ENCODE measurements at places on chromosomes 1 and 21.

DNA sequence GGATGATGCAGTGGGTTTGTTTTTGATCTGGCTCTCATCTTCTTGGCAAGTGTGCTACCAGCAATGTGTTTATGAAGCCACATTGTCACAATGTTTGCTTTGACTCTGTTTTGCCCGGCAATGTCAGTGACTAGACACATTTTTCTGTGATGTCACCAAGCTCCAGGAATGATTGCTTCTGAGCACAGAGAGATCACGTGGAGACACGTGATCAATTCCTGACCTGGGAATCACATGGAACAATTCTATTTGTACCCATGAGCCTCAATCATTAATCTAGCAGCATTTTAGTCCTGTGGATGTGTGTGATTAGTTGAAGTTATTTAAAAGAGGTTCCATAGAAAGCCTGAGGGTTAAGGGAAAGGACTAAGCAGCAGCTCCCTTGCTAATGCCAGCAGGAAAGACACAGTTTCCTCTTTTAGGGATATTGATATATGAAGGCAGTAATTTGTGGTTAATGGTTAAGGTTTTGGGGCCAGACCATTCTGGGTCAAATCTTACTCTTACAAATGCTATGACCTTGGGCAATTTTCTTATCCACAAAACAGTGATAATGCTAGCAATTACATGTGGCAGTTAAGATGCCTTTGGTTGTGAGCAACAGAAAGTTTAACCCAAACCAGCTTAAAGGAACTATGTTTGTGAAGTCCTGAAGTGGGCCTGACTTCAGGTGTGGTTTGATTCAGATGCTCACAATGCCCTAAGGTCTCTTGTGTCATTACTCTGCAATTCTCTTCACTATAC lies 59.0 kb downstream of the FASLG start:
- no peak for DNase-seq

DNA sequence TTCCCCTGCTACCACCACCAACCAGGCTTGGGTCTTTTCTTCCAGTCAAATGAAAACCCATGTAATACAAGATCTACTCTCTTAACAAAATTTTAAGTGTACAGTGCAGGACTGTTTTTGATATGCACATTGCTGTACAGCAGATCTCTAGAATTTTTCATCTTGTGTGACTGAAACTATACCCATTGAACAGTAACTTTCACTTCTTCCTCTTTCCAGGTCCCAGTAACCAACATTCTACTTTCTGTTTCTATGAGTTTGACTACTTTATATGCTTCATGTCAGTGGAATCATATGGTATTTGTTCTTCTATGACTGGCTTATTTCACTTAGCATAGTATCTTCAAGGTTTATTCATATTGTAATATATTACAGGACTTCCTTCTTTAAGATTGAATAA lies 45.3 kb upstream of the PLPPR4 start:
- DNase-seq: no peak

DNA sequence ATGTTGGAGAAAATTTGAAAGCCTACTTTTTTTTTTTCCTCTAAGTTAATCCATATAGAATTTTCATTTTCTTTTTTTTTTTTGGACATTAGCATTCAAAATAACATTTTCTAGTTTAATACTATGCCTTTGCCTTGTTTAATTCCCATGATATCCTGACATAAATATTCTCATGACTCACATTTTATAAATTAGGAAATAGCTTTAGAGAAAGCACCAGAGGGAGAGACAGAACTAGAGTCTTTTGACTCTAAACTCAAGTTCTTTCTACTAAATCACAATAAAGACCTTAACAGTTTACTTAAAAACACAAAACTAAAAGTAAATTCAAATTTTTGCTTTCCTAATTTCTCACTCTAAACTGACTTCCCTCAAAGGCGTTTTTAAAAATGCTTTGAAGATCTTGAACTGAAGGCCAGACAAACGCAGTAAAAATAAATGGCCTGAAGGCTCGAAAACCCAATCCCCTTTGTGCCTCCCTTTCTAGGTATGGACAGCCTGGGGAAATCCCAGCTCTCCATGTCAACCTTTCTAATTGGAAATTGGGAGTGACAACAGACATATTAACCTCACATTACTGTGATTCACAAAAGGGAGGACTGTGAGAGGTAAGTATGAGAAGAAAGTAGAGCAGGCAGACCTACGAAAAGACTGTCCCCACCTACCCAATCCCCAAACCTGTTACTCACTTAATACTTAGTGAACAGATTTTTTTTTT lies 104.6 kb downstream of the ENAH start:
- no peak for DNase-seq

GRCh38 chr1:169896013-169896412 lies 2.3 kb upstream of the SCYL3 start:
- no peak for DNase-seq

DNA sequence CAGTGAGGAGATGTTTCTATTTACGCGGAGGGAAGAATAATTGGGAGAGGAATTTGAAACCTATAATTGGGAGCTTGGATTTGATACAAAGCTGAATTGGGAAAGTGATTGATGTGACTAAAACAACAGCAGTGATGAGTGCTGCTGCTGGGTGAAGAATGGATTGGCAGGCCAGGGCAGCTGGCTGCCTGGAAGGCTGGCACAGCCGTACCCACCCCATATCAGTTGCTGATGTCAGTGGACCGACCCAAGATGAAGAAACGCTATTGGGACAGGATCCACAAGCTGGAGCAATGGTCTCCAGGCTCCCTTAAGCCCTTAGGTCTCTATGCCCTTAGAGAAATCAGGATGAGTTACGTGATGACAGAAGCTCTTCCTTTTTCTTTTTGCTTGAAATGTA lies 47.4 kb downstream of the GRIK1 start:
- DNase-seq: no peak

DNA sequence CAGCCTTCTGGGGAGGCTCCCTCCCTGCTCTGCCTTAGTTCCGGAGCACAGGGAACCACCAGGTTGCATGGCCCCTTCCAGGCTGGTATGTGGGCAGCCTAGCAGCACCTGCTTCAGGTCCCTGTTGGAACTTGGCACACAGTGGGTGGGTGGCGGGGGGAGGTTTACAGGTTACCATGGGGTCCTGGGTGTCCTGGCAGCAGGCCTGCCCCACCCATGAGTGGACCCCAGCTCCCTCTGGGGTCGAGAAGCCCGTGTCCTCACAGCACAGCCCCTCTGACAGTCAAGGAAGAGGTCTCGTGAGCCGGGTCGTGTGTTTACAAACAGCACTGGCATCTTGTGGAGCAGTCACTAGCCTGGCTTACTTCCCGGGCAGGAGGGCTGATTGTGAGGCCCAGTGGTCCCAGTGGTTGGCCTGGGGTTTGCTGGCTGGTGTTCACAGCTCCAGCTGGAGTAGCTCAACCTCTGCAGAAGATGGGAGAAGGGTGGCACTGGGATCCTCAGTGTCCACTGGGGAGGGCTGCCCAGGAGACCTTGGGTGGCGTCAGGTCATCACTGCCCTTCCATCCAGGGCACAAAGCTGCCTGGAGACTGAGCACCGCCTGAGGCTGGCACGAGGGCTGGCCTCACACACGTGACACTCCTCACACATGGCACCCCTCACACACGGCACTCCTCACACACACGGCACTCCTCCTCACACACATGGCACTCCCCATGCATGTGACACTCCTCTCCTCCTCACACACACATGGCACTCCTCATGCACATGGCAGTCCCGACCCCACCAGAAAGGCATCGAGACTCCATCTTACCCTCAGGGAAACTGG lies 100.9 kb downstream of the RIPK4 start:
- no peak for DNase-seq

- no peak for DNase-seq
Measured at GRCh38 chr1:170853867-170854266, 81.5 kb upstream of the MROH9 start.

DNA sequence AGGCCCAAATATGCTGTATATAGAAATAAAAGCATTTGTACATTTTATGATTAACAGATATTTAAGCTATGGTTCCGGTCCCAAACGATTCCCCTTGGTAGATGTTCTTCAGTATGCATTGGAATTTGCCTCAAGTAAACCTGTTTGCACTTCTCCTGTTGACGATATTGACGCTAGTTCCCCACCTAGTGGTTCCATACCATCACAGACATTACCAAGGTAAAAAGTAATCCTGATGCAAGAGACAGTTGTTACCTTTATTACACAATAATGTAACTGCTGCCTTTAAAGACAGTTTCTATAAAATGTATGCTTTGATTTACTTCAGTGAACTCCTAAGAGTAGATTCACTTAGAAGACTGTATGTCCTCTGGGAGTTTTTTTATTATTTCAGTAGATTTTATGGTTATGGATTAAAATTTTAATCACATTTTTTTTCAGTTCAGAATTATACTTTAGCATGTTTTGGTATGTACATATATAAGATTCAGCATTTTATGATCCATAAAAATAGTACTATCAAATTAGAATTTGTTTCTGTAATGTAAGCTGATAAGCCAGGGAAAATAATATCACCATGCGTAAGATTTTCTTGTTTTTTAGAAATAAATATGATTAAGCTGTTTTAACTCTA lies 96.5 kb downstream of the USP25 start:
- DNase-seq: peak; percentile 42

DNA sequence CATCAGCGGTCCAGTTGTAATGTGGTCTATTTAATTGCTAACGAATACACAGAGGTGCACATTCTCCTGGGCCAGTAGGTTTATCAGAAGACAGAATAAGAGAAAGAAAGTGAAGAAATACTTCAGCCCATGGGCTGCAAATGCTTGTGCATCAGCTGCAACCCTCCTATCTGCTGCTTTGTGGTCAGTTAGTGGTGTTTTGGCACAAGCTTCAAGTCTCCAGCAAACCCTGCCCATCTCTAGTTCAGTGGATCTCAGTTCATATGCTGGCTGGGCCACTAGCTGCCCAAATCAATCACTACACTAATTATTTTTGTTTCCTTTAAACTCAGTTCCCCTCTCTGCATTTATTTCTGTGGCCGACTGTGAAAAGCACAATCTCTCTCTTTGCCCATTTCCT lies 124.2 kb downstream of the KCNJ6 start:
- DNase-seq: no peak

GRCh38 chr1:78427506-78427905 lies 63.3 kb upstream of the PTGFR start:
- no peak for DNase-seq

DNA sequence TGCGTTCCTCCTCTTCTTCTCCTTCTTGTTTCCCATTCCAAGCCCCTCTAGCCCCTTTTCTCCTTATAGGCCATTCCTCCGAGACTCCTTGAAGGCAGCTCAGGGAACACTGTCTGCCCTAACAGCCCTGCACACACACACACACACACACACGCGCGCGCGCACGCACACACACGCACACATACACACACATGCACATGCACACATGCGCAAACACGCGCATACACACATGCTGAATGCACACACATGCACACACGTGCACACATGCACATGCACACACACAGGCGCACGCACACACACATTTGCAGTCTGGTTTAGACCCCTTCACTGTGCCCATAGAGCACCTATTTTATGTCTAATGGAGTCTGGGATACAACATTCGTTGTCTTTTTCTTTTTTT lies 17.8 kb upstream of the CNTN2 start:
- DNase-seq: no peak

DNA sequence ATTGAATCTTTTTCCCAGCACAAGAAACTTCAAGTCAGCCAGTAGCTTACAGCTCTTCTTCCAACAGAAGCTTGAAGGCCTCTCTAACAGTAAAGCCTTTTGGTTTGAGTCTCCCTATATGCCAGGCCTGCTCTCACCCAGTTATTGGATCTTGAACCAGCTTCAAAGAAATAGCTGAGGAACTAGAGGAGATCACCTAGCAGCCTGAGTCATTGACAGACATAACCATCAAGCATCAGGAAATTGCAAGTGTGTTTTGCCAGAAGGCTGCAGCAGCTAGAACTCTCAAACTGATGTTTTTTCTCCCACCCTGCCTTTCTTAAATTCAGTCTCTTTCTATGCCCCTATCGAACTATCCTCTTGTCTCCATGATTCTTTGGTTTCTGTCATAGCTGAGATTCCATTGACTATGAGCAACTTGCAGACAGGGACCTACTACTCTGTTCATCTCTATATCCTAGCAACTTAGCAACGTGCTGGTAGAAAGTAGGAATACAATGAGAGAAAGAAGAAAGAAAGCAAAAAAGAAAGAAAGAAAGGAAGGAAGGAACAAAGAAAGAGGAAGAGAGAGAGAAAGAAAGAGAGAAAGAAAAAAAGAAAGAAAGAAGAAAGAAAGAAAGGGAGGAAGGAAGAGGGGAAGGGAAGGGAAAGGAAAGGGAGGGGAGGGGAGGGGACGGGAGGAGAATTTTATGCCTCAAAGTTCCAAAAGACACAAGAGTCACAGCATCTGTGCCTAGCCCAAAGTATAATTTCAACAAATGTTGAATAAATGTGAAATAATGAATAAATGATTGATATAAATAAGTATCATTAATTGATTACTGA lies 60.0 kb upstream of the FGGY start:
- no peak for DNase-seq

GRCh38 chr1:3890389-3891328 lies 9.4 kb downstream of the C1orf174 start:
- DNase-seq: no peak

GRCh38 chr1:187987236-187987776 lies 1158.6 kb downstream of the PLA2G4A start:
- no peak for DNase-seq

- no peak for DNase-seq
Measured at GRCh38 chr1:21904454-21904703, 32.7 kb downstream of the HSPG2 start.

Data from RPMI8226 (cell line).